ENCODE measurements at places on chromosomes 12 and 14.

DNA sequence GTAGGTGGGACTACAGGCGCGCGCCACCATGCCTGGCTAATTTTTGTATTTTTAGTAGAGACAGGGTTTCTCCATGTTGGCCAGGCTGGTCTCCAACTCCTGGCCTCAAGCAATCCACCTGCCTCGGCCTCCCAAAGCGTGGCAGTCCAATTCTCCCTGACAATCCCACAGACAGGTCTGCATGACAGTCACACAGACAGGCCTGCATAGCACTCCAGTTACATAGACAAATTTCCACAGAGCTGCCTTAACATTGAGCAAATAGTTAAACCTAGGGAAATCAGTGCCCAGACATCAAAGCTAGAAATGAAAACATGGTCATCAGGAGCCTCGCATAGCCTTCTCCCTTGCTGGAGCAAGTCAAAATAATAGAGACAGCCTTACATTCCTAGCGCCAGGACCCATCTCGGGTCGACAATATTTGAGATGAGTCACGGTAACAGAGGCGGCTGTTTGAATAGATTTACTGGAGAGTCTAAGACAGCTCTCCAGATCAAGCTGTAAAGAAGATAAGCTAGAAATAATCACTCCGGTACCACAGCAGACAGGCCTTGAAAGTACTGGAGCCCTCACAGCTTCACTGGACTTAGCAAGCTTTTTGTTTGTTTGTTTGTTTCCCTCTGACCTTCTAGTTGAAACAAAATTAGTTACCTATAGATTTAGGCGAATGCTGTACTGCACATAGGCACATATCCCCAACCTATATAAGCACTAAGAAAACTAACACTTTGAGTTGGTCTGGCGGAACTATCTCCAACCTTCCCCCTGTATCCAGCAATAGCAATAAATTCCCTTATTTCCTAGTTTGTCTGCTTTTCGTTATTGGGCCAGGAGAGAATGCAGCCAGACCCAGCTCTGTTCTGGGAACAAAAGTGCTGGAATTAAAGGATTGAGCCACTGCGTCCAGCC lies 23.8 kb upstream of the PYROXD1 start:
- DNase-seq: no peak

DNA sequence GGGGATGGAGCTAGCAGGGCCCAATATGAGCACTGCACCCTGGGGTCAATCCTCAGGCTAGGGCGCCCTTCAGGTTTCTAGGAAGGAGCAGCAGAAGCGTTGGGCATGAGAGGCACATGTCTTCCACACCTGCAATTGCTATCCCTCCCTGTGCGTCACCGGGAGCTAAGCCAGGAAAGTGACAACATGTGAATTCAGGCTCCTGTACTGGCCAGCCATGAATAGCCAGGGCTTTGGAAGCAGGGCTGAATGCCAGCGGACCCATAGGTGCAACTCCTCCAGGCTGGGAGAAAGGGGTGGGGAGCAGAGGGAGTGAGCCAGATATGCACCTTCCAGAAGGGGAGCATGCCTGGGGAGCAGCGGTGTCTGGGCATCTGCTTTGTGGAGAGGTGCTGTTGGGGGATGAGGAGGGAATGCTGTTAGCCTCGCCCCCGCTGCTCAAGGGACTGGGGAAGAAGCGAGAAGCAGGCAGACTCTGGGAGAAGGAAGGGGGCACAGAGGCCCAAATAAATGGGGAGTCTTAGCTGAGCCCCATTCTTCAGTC lies 6.1 kb downstream of the HOXC5 start:
- no peak for DNase-seq

DNA sequence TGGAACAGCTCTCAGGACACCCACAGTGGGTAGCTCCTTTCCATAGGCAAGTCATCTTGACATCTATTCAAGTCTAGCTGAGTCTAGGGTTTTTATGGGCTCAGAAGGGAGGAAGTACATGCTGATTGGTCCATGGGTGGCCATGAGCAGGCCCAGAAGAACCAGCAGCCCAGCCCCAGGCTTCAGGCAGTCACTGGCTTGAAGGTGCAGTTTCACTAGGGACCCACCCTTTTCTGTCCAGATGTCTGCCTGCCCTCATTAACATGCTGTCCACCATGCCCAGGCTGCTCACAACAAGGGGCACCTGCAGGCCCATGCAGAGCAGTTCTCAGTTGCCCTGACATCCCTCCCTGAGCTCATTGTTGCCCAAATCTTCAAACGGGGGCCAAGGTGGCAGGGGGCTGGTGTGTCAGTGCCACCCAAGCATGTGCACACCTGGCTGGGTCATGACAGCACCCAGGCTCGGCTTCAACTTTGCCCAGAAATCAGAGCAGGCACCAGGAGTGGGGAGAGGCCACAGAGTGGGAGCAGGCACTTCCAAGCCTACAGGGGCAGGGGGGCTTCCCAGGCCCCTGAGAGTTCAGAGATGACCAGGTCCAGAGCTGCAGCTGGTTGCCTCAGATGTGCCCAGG lies 18.7 kb upstream of the LGR5 start:
- no peak for DNase-seq

- DNase-seq: no peak
These were observed 69.5 kb downstream of the STON2 start for GRCh38 chr14:81330619-81331122.

GRCh38 chr12:111327474-111327873 lies 41.4 kb downstream of the PHETA1 start:
- DNase-seq: no peak

GRCh38 chr12:9811621-9812020 lies 15.7 kb upstream of the KLRF1 start:
- DNase-seq: no peak

All from activated CD4-positive, alpha-beta T cell treated with anti-CD3 and anti-CD28 coated beads for 24 hours (primary cell).